ENCODE measurements at places on chromosomes 11 and 22.

DNA sequence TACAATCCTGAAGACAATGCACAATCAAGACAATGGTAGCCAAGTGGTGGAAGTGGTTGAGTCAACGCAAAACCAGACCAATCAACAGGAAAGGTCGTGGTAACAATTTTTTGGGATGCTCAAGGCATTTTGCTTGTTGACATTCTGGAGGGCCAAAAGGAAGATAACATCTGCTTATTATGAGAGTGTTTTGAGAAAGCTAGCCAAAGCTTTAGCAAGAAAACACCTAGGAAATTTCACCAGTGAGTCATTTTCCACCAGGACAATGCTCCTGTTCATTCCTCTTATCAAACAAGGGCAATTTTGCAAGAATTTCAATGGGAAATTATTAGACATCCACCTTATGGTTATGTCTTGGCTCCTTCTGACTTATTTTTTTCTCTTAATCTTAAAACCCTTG is 1932.2 kb upstream of the RAG2 start:
- no peak for DNase-seq

DNA sequence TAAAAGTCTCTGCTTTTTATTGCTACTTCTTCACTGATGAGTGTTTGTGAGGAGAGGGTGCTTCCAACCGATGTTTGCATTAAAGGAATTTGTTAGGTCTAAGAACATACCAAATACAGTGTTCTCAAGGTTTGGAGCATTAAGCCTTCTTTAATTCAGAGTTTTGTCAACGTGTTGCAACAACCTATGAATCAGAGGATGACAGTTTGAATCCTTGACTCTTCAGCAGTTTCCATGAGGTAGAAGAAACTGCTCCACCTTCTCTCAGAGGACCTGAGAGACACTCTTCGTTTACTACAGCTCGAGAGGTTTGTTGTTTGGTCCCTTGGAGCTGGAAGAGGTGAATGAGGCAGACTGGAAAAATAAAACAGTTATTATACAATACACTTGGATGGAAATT is 55.7 kb downstream of the NCAM1 start:
- DNase-seq: no peak

GRCh38 chr11:59185386-59185945 is 13.5 kb downstream of the DTX4 start:
- no peak for DNase-seq

DNA sequence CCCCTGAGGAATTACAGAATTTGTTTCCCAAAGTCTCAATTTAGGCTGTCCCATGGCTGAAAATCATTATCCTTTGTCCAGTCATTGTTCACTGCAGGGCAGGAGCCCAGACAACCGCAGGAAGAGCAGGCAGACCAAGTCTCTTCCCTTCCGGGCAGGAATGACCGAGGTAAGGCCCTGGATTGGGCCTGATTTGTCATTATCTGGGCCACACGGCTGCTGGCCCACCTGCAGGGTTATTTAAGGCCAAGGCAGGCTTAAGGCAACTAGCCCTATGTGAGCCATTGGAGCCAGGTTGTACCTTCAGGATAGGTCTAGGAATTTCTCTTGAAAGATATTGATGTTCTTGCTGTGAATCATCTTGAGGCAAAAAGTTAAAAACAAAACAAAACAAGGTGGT is 9.7 kb upstream of the IL10RA start:
- no peak for DNase-seq

DNA sequence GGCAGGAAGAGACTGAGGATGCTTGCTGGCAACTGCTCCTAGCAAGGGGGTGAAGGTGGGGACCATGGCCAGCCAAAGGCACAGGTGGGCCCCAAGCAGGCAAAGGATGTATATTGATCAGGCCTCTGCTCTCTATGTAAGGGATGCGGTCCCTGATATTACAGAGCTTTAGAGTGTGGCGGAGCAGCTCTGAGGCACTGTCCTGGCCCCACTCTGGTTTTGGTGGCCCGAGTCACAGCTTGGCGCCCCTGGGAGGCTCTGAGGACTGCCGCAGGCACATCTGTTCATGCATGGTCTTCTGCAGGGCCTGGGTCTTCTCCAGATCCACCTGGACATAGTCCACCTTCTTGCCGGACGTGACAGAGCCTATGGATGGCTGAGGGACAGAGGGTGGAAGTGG is 45.5 kb downstream of the GAB4 start:
- no peak for DNase-seq

DNA sequence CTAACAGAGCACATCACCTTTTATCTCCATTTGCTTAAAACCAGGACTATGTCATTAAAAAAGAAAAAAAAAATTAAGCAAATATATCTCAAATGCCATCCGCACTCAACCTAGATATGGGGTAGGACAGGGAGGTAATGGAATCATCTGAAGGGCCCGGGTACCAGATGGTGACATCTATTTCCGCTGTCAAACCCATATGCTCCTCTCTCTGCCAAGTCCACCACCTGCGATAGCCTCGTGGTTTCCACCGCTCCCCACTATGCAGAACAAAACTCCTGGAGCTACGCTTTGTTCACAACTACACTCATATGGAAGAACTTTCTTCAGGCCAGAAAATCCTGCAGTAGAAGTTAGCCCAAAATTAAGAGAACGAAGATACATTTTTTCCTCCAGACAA is 31.4 kb downstream of the FEZ1 start:
- no peak for DNase-seq

DNA sequence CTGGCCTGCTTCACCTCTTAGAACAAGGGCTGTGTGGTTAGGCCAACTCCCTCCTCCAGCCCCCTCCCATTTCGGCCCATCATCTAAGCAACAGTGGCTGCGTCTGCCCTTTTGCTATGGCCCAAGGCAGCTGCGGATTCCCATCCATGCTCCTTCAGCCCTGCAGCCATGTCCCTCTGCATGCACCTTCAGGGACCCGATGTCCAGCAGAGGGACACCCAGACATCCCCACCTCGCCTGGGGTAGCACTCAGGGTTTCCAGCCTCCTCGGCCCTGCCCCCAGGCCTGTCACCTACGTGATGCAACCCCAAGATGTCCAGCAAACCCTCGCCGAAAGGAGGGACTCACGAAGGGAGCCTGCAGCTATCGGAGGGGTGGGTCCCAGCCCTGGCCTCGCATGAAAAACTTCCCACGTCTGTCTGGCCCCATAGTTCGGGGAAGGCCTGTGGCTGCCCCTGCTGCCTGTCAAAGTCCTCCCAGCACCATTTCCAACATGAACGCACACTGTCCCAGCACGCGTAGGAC is 194.4 kb downstream of the CTTN start:
- no peak for DNase-seq

- no peak for DNase-seq
Observed at GRCh38 chr11:119874660-119875238, 145.7 kb upstream of the NECTIN1 start.

DNA sequence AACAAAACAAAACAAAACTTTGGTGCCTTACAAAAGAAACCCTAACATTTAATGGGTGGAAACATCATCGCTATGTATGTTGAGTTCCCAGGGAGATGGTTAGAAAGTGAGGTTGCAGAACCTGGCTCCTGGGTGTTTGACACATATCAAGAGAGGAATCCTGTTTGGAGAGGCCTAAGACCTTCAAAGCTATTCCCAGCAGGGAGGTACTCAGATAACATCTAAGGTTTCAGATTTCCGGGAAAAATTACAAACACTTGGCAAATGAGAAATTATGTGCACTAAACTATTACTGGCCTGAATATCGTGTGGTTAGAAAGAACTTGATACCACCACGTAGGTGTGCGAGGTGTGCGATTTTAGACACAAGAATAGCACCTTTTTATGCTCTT is 18.5 kb downstream of the TRIM5 start:
- no peak for DNase-seq

DNA sequence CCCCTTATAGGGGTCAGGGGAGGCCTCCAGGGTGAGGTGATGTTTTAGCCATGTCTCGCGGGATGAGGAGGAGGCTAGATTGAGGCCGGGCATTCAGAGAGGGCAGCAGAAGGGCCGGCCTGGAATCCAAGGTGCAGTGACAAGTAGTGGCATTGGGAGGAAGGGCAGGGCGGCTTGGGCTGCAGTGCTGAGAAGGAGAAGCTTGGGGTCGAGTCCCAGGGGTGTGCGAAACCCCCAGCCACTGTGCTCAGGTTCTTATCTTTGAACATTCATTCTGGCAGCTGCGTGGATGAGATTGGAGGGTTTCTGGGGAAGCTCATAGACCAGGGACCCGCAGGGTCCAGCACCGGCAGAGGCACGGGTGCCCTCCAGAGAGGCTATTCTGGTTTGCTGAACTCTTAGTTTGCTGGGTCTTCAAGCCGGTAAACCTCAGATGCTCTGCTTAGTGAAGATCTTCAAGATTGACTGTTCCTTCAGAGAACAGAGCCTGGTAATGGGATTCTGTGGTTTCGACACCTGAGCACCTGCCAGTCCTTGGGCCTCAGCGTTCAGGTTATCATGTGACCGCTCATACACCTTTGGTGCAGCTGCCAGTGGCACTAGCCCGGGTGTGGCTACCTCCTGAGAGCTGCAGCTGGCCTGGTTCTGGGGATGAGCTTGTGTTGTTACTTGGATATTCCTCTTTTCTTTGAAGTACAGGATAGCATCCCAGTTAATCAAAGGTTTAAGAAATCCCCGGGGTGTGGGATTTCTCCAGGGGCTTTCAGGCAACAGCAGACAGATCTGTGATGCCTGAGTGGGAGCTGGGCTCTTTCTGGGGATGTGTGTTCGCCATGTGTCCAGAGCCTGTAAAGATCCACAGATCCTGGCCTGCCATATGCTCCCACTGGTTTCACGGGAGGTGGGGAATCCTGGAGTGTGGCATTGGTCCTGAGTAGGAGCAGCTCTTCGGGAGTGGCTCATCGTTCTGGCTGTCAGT is 152.8 kb downstream of the TBC1D22A start:
- DNase-seq: no peak

- DNase-seq: no peak
Observed at GRCh38 chr11:2664791-2665525, 34.8 kb downstream of the KCNQ1OT1 start.

DNA sequence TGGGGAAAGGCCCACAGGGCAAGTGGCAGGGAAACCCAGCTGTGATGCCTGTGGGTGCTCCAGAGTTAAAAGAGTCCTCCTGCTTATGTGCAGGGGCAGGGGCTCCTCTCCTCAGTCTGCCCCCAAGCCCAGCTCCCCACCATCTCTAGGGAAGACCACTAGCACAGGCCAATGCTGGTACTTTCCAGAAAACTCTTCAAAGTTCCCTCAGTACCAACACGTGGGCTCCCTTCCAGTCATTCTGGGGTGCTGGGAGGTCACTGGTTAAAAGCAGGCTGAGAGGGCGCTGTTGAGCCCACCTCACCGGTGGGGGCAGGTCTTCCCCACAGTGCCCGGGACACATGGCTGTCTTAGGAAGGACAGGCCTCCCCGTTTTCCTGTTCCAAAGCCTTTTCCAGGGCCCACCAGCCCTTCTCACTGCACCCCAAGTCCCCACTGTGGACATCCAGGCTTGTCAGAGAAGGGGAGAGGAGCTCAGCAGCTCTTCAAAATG is 154.6 kb downstream of the TRIM29 start:
- DNase-seq: no peak

- DNase-seq: no peak
Observed at GRCh38 chr11:82979824-82980223, 78.3 kb downstream of the DDIAS start.

DNA sequence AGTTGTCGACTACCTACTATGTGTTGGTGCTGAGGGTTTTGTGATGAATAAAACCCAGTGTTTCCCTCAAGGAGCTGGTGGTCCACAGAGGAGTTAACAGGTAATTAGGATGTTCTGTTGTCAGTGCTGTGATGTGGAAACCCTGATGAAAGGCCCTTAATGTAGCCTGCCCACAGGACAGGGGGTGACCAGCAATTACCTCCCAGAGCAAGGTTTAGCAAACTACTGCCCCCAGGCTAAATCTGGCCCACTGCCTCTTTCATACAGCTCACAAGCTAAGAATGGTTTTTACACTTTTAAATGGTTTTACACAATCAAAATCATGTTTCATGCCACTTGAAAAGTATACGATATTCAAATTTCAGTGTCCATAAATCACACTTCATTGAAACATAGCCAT is 536.2 kb downstream of the MIAT start:
- no peak for DNase-seq

GRCh38 chr11:28384418-28384817 is 276.2 kb downstream of the METTL15 start:
- no peak for DNase-seq

- DNase-seq: no peak
Observed at GRCh38 chr11:63494975-63495374, 4.0 kb upstream of the PLAAT5 start.

- DNase-seq: no peak
Observed at GRCh38 chr11:123230346-123230745, 35.3 kb upstream of the CLMP start.

GRCh38 chr11:131612533-131612932 is 242.1 kb downstream of the NTM start:
- no peak for DNase-seq

DNA sequence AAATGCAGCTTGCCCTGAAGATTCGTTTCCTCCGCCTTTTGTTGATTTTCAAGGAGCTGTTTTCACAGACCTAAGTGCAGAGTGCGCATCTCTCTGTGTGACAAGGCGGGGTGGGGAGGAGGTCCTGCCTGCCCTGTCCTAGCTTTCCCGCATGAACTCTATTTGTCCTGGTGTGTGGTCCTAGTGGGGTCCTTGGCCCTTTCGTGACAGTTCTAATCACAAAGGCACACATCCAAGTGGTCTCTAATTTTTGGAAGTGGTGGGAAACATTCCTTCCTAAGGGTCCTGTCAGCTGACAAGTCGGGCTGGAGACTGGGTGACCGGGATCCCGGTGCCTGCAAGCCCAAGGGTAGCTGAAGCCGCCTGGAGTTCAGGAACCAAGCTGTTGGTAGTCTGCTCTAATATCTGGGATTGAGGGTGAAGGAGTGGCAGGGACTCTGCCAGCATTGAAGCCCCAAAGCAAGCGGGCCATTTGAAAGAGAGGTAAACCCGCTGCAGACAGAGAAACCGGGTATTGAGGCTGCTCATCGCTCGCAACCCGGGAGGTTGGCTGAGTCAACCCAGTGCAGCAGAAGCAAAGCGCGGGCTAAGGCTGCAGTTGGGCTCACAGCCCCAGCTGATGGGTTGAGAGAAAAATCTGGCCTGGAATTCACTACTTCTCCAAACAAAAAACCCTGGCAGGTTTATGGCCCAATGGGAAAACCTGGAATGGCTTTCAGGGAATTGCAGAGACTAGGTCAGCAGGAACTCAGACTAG is 28.1 kb upstream of the FBXO3 start:
- no peak for DNase-seq

DNA sequence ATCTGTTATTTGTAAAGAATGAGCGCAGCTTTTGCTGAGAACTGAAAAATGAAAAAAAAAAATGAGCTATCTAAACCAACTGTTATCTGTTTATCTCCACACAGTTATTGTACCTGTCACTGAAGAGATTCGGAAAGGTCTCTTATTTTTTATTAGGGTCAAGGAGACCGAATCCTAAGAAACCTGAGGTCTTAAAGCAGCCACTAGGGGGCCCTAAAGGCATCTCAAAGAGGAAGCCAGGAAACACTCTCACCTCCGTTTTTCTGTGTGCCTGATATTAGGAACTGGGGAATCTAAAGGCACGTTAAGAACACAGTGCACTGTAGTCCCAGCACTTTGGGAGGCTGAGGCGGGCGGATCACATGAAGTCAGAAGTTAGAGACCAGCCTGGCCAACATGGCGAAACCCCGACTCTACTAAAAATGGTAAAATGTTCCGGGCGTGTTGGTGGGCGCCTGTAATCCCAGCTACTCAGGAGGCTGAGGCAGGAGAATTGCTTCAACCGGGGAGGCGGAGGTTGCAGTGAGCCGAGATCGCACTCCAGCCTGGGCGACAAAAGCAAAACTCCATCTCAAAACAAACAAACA is 3.5 kb upstream of the LARGE1 start:
- DNase-seq: no peak

All from breast epithelium (tissue), 4 donors.